NCI-H187 (cell line): ENCODE measurements at places on chromosomes 7 and 10.

DNA sequence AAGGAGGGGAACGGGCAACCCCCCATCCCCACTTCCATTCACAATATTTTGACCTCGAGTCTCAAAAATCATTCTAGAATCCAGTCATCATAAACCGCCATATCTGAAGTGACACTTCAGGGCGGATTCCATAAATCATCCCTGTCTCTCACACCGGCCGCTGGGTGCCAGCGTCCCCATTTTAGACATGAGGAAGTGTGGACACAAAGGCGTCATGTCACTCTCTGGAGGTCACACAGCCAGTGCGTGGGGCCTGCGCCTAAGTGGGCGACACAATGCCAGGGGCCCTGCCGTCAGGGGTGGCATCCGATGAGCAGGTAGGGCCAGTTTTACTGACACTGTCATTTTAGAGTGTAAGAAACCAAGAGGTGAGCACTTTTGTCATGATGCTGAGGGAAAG, 19.5 kb downstream of the KCNH2 start:
- no peak for DNase-seq

- DNase-seq, result no peak
These were observed 18.8 kb downstream of the NOBOX start for GRCh38 chr7:144384555-144385245.

- no peak for DNase-seq
These were observed 177.3 kb downstream of the PHTF2 start for GRCh38 chr7:77975672-77976480.

- no peak for DNase-seq
These were observed 65.9 kb upstream of the LRRN3 start for GRCh38 chr7:111025006-111025405.

DNA sequence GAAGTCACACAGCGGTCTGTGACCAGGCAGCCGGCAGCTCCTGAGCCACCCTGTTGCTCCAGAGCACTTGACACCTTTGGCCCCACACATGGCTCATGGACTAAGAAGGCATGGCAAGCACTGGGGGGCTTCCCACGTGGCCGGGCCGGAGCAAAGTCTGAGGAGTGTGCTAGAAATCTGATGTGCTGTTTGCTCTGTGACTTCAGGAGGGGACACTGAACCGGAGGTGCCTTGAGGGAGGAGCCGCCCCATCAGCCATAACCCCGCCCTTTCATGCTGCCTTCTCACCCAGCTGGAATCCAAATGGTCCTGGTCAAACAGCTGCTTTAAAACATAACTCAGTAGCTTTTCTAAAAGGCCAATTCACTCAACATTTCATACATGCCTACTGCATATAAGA, 33.5 kb downstream of the PROSER2 start:
- no peak for DNase-seq

DNA sequence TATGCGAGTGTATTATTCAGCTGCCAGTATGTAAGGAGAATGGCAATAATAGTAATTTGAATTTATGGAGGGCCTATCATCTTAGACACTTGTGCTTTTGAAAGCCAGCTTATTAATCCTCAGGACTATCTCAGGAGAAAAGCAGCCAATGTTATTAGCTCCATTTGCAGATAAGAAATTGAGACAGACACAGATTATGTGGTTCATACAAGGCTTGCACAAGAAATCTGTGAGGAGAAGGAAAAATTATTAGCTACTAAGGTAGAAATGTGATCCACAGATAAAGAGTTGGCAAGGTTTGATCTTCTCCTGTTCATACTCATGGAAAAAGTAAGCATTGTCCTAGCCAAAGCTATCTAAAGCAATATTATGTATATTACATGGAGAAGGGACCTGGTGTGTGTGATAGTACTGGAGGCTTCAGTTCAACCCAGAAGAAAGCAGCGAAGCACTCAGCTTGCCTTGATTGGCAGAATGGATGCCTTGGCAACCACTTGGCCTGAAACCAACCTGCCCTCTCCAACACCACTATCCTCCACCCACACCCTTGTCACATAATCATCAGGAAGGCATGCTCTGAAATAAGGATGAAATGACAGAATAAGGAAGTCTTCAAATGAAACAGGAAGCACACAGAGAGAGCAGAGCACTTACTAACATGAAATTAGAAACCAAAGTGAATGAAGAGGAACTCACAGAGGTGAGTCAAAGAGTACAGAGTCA, 18.0 kb downstream of the MACC1 start:
- peak; percentile 48 for DNase-seq

- no peak for DNase-seq
These were observed 108.0 kb downstream of the RNLS start for GRCh38 chr10:88474884-88475844.

DNA sequence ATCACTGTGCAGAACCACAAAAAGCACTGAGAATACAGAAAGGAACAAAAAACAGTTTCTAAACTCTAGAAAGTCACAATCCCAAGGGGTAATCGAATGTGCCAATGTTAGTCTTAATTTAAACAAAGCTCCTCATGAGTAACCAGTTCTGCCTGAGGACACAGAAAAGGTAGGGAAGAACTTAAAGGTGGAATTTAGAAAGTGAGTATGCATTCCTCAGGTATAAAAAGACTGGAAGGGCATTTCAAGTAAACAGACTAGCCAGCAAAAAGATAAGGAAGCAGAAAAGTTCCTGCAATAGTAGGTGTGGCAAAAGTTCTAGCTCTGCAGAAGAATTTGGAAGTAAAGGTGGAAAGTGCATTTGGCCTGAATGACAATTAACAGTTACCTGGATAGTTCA, 84.6 kb upstream of the DLX6 start:
- DNase-seq, result no peak

DNA sequence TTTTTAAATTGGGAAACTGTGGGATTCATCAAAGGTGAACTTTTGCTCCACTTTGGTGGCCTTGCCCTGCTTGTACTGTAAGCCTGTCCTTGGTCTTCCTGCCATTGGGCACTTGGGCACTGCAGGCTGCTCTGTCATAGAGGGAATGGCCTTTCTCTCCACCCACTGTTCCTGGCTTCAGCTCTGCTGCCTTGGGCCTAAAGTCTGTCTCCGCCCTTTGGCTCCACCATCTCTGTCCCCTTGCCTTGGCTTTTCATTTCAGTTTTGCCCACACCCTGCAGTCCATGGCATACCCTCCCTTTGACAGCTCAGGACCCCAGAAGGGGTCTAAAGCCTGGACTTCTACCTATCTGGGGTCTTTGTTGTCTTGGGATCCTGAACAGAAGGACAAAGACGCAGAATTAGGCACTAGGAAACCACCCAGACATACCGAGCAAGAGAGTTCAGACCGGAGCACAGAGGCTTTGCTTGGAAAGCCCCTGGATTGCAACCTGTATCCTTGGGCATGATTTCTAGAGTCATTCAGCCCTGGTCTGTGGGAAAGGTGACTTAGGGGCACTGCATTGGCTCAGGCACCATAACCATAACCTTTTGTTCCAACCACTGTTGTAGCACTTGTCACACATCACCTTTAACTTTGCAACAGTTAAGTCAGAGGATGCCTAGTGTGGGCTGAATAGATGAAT, 5.2 kb upstream of the ARHGAP22 start:
- DNase-seq, result no peak

DNA sequence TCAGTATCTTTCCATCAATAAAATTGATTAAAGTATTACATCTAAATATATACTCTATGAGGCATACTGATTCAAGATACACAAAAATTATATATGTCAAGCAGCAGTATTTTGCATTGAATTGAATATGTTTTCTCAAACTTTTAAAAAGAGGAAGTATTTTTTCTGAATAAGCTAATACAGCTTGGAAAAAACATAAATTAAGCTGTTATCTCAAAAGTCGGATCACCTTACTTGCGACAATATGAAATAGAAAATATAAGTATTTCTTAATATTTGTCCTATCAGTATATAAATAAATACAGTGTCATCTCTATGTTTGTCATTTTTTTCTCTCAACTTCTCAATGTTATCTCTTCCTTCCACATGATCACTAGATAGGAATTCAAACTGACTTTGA, 139.3 kb downstream of the MBL2 start:
- no peak for DNase-seq

GRCh38 chr7:76304888-76305375, 2.5 kb downstream of the HSPB1 start:
- DNase-seq, result no peak

- no peak for DNase-seq
These were observed 66.6 kb downstream of the GLCCI1 start for GRCh38 chr7:8035192-8035591.

- no peak for DNase-seq
These were observed 93.0 kb downstream of the NHLRC2 start for GRCh38 chr10:113947184-113948041.

GRCh38 chr7:73864981-73865711, 4.2 kb downstream of the TMEM270 start:
- DNase-seq, result no peak

DNA sequence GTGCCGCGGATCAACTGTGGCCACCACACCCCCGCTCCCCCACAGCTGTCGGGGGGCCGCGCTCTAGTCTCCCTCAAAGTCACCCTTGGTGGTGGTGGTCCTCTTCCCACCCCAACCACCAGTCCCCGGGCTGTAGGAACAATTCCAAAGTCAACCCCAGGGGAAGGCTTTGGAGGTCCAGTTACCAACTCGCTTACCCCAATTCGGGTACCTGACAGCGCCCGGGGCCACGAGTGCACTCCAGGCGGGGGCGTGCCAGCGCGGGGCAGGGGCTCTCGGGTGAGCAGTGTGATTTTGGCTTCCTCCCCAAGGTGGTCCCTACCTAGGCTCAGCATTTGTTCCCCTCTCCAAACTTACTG, 584 bp upstream of the ZMIZ1 start:
- DNase-seq, result no peak

DNA sequence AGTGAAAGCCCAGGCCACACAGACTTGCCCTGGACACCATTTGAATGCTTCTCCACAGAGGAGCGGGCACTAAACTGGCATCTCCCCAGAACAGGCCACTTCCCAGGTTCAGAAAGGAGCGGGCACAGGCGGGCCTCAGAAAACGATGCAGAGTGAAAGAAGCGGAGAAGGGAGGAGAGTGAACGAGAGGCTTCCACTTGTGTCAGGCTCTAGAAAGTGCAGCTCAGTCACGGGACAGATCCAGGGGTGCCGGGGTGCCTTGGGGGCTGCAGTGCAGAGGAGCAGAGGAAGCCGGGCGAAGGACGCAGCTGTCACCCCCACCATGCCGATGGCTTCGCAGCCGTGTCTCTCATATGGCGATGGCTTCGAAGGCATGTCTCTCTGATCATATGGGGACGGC, 26.1 kb upstream of the PRKAR1B start:
- DNase-seq, result no peak

DNA sequence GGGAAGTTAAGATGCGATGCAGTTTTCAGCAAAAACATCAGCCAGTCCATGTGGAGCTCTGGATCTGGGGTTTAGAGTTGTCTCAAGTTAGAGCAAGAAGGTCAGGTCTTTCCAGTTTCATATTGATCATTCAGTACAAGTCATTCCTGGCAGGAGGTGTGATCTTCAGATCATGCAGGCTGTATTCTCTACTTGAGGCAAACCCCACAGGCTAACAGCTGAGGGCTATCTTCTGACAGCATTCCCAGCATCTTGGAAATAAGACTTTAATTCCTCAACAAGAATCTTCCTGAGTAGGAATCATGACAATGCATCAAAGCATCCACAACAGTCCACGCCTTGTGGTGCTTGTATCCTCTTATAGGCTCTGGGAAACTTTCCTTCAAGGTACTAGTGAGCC, 94.9 kb upstream of the ZNF438 start:
- DNase-seq, result no peak

GRCh38 chr7:2713370-2713769, 25.4 kb downstream of the AMZ1 start:
- DNase-seq, result no peak
